Upper lobe of right lung (tissue), 1 donor: ENCODE measurements at places on chromosomes 7 and 10. TPM values are rescaled to one million over a fixed set of nuclear protein-coding genes. Genes with fewer than 3 reads are reported as not detected.

The UROS gene
- 34.2 TPM for total RNA-seq

The MYOF gene
- total RNA-seq, result 132 TPM

The TMEM225B gene
- 1.0 TPM for total RNA-seq

The TMEM229A gene
- not detected for total RNA-seq

The CLRN3 gene
- not detected for total RNA-seq

The POLR2J2 gene
- 14.1 TPM for total RNA-seq

The ATOH7 gene
- total RNA-seq, result not detected

The NEBL gene
- 106 TPM for total RNA-seq

The HMX3 gene
- not detected for total RNA-seq

The ANKRD61 gene
- total RNA-seq, result not detected

The HILPDA gene
- 8.9 TPM for total RNA-seq

The DRGX gene
- not detected for total RNA-seq

The PLEKHS1 gene
- total RNA-seq, result not detected

The SUGCT gene
- total RNA-seq, result 4.1 TPM

The TAS2R38 gene
- not detected for total RNA-seq

The SFTPD gene
- total RNA-seq, result 780 TPM

The MPP7 gene
- total RNA-seq, result 36.8 TPM

The NPSR1 gene
- not detected for total RNA-seq

The LFNG gene
- total RNA-seq, result 35.4 TPM

The CYP2E1 gene
- 2.1 TPM for total RNA-seq

The FASTK gene
- total RNA-seq, result 54.2 TPM

The MBL2 gene
- total RNA-seq, result not detected

The STAG3 gene
- total RNA-seq, result 2.3 TPM

The CALML5 gene
- total RNA-seq, result not detected

The RNF32 gene
- total RNA-seq, result 1.9 TPM

The LIPF gene
- total RNA-seq, result not detected

The EN2 gene
- total RNA-seq, result not detected

The DYDC1 gene
- total RNA-seq, result not detected
